ENCODE measurements at places on chromosomes 4 and X.
A peak's percentile ranks its signal among the peaks of the same experiment; 100 is the strongest.

DNA sequence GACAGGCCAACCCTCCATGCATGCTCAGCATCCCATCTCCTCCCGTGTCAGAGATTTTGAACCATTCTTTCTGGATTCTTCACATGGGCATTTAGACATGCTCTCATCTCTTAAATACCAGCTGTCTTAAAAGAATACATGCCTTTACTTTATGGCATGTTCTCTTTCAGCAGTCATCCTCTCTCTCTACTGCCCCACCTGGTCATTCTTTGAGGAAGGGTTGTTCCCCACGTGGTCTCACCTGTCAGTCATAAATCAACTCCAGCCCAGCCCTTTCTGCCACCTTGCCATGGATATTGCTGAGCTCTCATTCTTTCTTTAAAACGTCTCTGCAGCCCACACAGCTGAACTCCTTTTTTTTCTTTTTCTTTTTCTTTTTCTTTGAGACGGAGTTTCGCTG lies 111.3 kb downstream of the ARHGAP10 start:
- no peak for DNase-seq

DNA sequence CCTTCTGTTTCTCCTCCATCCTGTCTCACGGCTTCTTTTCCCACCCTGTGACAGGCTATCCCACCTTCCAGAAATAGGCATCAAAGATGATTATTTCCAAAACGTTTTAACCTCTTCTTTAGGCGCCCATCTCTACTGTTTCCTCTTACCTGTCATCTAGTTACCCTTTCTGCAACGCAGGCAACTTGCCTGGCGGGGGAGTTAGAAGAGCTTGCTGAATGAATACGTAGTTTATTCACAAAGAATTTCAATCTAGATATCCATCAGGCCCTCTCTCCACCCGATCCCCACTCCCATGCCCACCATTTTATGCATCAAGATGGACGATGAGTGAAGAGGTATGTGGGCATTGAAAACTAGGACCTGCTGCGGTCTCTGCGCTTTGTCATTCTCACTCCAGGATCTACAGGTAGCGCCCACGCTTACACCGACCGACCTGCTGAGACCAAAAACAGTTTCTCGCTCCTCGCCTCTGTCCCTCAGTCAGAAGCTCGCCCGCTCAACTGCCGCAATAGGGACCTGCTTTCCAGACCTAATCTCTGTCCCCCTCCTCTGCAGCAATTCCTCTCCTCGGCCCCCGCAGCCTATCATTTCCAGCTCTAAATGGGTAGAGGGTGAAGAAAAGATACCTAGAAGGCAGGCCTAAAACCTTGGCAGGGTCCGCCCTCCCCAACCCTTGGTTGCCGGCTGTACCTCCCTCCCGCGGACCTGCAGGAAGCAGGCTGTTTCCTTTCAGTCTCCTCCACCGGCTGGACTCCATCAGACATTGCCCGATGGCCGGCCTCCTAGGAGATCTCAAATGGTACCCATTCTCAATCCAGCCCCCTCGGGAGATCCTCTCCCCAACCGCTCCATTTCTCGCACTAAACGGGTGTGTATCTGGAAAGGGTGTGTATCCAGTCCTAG lies 624 bp downstream of the BEX5 start:
- no peak for DNase-seq

DNA sequence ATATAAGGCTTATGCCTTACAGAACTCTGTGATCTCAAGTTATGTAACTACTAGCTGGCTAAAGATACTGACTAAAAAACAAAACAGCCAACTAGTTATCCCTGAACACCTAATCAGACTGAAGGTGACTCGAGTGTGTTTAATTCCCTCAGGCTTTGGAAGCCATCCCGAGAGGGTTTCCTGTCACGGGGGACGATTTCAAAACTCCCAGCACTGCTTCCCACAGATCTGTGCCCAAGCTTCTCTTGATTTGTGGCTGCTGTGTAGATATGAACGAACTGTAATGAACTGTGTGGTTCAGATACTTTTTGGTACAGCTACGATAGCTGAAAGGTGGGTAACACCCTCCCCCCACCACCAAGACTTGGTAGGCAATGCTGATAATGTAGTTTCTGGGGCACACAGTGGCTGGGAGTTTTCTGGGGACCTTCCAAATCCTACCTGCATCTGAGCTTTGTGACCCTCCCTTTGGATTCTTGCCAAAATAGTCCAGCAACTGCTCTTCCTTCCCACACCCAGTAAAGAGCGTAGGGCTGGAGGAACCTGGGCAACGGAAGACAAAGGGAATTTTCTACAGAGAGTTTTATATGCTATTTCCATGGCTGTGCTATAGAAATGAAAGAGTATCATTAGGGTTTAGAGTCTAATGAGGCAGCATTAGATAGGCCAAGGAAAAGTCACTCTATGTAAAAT lies 148.8 kb downstream of the MGST2 start:
- DNase-seq: no peak

DNA sequence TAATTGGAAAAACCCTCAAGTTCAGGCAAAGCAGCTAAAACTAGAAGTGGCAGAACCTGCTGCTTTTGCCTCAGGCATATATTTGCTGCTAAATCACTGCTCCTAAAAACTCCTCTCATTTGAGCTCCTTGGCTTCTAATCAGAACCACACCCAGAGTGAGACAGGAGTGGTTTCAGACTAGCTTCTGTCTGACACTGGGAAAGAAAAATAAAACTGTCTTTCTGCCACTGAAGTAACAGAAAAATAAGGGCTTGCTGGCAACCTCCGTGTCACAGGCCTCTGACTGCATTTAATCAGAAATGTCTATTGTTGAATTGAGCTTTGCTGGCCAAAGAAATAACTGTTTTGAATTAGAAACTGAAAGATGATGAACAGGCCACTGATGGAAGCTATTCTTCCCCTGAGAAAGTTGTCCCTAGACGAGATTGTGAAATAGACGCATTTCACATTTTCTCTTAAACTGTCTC lies 52.1 kb upstream of the RAP2C start:
- DNase-seq: no peak

GRCh38 chr4:40927074-40927473 lies 177.3 kb downstream of the NSUN7 start:
- no peak for DNase-seq

GRCh38 chr4:108570993-108571569 lies 49.3 kb upstream of the RPL34 start:
- DNase-seq: no peak

DNA sequence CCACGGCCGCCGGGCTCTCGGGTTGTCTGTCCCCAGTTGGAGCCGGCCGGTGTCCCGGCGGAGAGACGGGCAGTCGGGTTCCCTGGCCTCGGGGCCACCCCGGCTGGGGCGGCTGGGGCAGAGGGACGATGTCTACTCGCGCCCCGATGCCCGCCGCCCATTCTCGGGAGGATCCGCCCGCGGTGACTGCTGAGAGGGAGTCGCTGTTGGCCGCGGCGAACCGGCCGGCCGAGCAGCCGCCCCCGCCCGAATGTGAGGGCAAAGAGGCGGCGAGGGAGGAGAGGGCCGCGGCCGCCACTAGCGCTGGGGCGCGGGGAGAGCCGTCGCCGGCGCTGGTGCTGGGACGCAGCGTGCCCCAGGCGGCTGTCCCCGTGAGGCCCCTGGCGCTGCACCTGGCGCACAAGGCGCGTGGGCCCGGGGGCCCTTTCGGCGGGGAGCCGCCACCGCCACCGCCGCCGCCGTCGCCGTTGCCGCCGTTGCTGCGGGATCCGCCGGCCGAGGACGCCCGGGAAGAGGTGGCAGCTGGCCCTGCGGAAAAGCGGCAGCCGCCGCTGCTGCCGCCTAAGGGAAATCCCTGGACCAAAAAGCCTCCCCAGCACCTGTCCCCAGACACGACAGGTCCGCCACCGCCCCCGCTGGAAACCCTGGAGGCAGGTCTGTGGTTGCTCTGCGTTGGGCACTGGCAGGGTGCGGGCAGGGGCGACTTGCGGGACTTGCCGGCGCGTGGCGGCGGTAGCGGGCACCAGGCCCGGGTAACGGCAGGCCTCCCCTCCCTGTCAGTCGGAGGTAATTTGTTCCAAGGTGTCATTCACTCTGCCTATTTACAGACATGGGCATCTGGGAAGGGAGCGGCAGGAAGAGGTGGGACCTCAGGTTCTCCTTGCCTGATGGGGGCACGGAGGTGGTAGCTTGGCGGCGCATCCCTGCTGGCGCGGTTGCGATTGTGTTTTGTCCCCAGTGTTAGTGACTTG lies 739 bp downstream of the LARP1B start:
- peak; percentile 19 for DNase-seq
